ENCODE measurements at places on chromosomes 12 and 14. TPM values are rescaled to one million over a fixed set of nuclear protein-coding genes. Genes with fewer than 3 reads are reported as not detected.

The PYGL gene
- 22.1 TPM for total RNA-seq

The SERPINA9 gene
- not detected for total RNA-seq

The MTHFD1 gene
- 33.3 TPM for total RNA-seq

The SLC17A8 gene
- total RNA-seq, result not detected

The NFE2 gene
- 0.42 TPM for total RNA-seq

The DNAJC22 gene
- total RNA-seq, result not detected

The ATL1 gene
- total RNA-seq, result 15.8 TPM

The EXOC3L4 gene
- 0.42 TPM for total RNA-seq

The CLBA1 gene
- total RNA-seq, result 7.1 TPM

The ACSM4 gene
- total RNA-seq, result not detected

The GALNT6 gene
- 2.7 TPM for total RNA-seq

The SIX4 gene
- 2.3 TPM for total RNA-seq

The RPGRIP1 gene
- total RNA-seq, result not detected

The AMN gene
- not detected for total RNA-seq

The LALBA gene
- not detected for total RNA-seq

The DDX54 gene
- 29.1 TPM for total RNA-seq

The OTOGL gene
- total RNA-seq, result 1.7 TPM

The KCNH3 gene
- total RNA-seq, result 0.65 TPM

The ITGB7 gene
- total RNA-seq, result 1.7 TPM

The ZDHHC22 gene
- not detected for total RNA-seq

The POTEG gene
- total RNA-seq, result not detected
